ENCODE measurements at places on chromosomes 12 and 14.

DNA sequence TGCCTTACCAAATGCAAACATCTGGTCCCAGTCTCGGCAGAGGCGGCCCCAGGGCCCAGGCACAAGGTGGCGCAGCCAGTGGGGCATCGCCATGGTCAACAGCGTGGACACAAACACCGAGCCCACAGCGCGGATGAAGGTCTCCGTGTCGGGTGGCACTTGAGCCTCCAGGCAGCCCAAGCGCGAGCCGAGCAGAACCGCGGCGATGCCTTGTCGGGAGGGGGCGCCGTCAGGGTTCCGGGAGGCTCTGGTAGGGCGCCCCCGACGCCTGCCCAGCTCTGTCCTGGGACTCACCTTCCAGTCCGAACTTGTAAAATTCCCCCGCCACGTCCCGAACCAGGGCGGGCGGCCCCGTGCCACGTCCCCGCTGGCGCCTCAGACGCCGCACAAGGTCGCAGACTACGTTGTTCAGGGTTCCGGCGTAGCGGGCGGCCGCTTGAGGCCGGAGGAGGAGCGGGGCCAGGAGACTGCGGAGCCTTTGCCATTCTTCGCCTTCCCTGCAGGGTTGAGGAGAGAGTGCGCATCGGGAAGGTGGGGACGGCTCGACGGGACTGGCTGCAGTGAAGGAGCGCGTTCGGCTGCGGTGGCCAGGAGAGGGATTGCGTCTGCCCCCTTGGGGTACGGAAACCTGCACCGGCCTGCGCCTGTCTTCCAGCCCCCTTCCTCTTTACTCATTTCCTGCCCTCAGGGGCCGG is 1.7 kb downstream of the CYP27B1 start:
- peak; percentile 71 for DNase-seq

DNA sequence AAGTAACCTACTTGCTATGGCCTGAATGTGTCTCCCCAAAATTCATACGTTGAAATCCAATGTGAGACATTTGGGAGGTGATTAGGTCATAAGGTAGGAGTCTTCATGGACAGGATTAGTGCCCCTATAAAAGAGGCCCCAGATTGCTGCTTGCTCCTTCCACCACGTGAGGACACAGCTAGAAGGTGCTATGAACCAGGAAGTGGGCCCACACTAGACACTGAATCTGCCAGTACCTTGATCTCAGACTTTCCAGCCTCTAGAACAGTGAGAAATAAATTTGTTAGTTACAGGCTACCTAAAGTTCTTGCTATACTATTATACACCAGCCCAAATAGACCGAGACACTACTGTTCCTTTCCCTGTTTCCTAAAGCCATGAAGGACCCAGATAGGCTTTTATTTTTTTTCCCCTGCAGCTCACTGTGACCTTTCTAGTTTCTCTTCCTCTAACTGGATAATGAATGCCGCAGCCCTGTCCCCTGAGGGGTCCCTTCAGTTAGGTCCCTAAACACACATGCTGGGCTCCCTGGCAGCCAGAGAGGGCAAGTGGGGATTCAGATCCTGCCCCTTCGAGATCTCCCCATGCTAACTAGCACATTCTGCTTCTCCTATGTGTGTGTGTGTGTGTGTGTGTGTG is 19.3 kb downstream of the SLC25A3 start:
- no peak for DNase-seq

- DNase-seq = no peak
Measured at GRCh38 chr12:117897372-117898161, 71.2 kb downstream of the KSR2 start.

- no peak for DNase-seq
Measured at GRCh38 chr12:117936722-117937484, 31.9 kb downstream of the KSR2 start.

DNA sequence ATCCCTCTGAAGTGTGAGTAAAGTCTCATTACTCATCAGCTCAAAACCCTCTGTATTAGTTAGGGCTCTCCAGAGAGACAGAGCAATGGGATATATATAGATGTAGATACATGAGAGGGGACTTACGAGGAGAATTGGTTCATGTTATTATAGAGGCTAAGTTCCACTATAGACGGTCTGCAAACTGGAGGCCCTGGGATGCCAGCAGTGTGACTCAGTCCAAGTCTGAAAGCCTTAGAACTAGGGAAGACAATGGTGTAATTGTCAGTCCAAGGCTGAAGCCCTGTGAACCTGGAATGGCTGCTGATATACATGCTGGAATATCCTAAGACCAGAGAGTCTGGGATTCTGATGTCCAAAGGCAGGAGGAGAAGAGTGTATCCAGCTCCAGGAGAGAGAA is 57.3 kb upstream of the CEP83 start:
- no peak for DNase-seq

GRCh38 chr14:63939006-63939270 is 86.1 kb downstream of the SYNE2 start:
- no peak for DNase-seq

- DNase-seq = no peak
Measured at GRCh38 chr14:100864206-100864605, 38.3 kb downstream of the MEG3 start.

GRCh38 chr12:108825201-108825950 is 32.0 kb downstream of the SSH1 start:
- no peak for DNase-seq

All from activated naive CD4-positive, alpha-beta T cell treated with anti-CD3 and anti-CD28 coated beads, Interleukin-2, amount 10 ng/mL, durations not matched to agents 7 days and 5 days (primary cell).